ENCODE measurements at places on chromosomes 7 and 10.

DNA sequence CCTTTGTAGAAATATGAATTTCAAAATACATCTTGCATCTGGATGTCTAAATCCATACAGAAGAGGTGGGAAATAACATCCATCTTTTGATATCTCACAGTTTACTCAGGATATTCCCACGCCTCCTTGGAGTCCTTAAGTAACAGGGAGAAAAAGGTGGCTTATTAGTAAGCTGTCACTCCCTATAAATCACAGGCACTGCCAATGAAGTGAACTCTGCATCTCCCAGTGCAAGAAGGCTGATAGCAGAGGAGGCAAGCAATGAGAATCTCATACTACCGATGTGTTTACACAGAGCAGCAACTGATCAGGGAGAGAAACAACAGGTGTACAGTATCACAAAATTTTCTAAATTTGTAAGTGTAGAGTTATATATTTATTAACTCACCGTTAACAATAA is 551.8 kb downstream of the NXPH1 start:
- no peak for DNase-seq

DNA sequence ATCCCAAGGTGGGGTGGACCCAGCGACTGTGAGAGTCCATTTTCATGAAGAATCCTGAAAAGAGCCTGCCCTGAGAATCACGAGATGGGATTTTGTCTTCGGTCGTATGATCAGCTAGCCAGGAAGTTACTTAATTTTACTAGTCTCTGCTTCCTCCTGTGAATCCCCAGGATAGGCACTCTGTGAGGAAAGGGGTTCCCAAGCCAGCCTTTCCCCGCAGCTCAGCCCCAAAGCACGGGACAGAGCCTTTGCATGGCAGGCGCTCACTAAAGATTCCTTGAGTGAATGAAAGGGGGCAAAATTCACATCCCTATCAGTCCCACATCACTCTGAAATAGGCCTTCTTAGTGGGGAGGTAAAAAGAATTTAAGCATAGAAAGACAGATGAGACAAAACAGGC is 219.6 kb downstream of the ADARB2 start:
- no peak for DNase-seq

DNA sequence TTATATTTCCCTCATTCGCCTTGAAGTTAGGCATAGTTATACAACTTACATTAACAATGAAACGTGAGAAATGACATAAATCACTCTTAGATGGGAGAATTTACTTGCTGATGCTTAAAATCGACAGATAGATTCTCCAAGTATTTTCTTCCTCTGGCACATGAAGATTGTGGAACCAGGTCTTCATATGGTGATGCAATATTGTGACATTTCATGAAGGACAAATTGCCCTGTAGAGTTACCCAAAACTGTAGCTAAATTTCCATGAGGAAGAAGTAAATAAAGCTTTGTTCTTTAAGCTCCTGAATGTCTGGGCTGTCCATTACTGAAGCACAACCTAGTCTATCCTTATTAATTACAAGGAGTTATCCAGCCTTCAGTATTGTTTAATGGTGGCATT is 353.1 kb downstream of the THSD7A start:
- DNase-seq, result no peak

DNA sequence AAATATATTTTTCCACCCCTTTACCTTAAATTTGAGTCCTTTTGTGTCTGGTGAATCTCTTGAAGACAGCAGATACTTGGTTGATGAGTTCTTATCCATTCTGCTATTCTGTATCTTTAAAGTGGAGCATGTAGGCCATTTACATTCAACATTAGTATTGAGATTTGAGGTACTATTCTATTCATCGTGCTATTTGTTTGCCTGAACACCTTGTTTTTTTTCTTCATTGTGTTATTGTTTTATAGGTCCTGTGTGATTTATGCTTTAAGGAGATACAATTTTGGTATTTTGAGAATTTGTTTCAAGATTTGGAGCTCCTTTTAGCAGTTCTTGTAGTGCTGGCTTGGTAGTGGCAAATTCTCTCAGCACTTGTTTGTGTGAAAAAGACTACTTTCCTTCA is 29.9 kb downstream of the GDI2 start:
- no peak for DNase-seq

DNA sequence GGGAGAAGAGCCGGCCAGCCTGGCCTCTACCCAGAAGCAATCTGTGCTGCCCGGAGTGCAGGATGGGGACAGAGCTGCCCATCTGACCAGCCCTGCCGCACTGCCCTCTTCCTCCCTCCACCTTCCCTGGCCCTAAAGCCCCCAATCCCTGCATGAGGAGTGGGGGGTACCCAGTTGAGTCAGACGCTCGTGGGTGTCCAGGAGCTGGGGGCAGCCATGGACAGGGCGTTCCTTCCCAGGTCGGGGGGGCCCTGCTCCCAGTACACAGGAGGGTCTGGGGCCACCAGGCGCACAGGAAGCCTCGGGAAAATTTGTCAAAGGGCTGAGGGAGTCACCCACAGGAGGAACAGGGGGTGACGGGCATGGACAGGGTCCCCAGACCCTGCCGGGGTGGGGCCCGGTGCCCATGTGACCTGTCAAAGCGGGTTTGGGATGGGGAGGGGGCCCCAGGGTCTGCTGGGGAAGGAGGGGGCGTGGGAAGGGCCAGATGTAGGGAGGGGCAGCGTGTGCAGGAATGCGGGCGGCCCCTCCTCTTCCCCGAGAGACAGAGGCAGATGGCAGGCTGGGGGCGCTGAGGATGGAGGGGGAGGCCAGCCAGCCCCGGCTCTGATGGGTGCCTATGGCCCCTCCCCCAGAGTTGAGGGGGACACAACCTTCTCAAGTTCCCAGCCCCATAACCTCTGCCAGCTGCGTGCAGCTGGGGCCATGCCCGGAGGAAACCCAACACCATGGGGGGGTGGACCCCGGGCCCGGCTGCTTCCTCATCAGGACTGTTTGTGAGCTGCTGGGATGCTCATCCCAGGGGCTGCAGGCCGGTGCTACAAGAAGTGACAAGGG is 21.5 kb upstream of the GRIFIN start:
- DNase-seq, result no peak

GRCh38 chr10:98107644-98108430 is 26.6 kb upstream of the R3HCC1L start:
- DNase-seq, result no peak

DNA sequence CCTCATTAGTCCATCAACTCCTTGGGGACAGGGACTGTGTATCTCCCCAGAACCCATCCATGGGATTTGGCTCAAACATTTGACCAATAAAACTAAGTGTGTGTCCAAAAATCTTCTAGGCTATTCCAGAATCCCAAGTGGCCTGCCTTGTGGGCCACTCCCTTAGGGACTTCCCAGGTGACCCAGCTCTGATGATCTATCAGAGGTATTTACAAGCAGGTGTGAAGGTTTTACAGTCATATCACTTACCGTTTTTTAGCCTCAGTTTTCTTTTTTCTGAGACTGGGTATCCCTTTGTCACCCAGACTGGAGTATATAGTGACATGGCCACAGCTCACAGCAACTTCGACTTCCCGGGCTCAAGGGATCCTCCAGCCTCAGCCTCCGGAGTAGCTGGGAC is 64.4 kb downstream of the PIP4K2A start:
- DNase-seq, result no peak

DNA sequence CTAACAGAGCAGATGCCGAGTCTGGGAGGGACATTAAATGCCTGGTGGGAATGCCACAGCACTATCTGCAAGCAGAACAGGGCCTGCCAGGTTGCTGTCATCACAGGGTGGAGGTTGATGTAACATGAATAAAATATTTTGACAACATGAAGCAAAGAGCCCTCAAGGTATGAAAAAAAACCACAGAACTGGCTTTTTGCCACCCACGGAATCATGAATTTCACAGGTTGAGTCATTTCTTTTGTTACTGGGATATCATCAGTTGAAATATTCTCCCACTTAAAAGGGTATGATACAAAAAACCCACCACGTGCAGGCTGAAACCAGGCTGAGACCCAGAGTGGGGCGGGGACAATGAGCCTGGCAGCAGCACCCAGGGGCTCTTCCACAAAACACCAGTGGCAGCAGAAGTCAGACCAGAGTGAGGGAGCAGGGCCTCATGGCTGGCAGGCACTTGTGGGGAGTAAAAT is 220.1 kb downstream of the TNS3 start:
- no peak for DNase-seq

- no peak for DNase-seq
Observed at GRCh38 chr10:97991871-97992270, 38.5 kb downstream of the CRTAC1 start.

- DNase-seq, result no peak
Observed at GRCh38 chr7:79855172-79855571, 279.5 kb upstream of the GNAI1 start.

DNA sequence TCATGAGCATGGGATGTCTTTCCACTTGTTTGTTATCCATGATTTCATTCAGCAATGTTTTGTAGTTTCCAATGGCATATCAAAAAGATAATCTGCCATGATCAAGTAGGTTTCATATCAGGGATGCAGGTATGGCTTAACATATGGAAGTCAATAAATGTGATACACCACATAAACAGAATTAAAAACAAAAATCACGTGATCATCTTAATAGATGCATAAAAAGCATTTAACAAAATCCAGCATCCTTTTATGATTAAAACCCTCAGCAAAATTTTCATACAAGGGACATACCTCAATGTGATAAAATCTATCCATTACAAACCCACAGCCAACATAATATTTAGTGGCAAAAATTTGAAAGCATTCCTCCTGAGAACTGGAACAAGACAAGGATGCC is 90.3 kb downstream of the ZNF37A start:
- no peak for DNase-seq

Measured in NCI-H146 (cell line).